ENCODE measurements at places on chromosomes 1 and 21. TPM values are rescaled to one million over a fixed set of nuclear protein-coding genes. Genes with fewer than 3 reads are reported as not detected.

The CLCA4 gene
- total RNA-seq, result not detected

The PLD5 gene
- total RNA-seq, result 1.4 TPM

The PCSK9 gene
- total RNA-seq, result 2.2 TPM

The RNU1-1 gene
- total RNA-seq, result 7,909 TPM

The CLCNKA gene
- total RNA-seq, result 20.8 TPM

The PSEN2 gene
- 35.1 TPM for total RNA-seq

The LCE1F gene
- not detected for total RNA-seq

The FMN2 gene
- 2.9 TPM for total RNA-seq

The KCNK1 gene
- total RNA-seq, result 7.9 TPM

The SLAMF7 gene
- 0.58 TPM for total RNA-seq

The TRAF3IP3 gene
- total RNA-seq, result 4.3 TPM

The EPB41 gene
- 57.3 TPM for total RNA-seq

The CBS gene
- 12.9 TPM for total RNA-seq

The UMODL1 gene
- total RNA-seq, result not detected

The FMO3 gene
- 0.12 TPM for total RNA-seq

The S100A11 gene
- 48.2 TPM for total RNA-seq

The PRDM16 gene
- 10.2 TPM for total RNA-seq

The STRIP1 gene
- 58.7 TPM for total RNA-seq

The HMGCS2 gene
- 36.5 TPM for total RNA-seq

The FCAMR gene
- 6.0 TPM for total RNA-seq

The PALMD gene
- total RNA-seq, result 12.4 TPM

The GSTM5 gene
- 16.5 TPM for total RNA-seq

The ABCA4 gene
- 10.8 TPM for total RNA-seq

The LENEP gene
- not detected for total RNA-seq

The LMNA gene
- 182 TPM for total RNA-seq

The WNT2B gene
- 8.5 TPM for total RNA-seq

The TNFRSF18 gene
- 1.2 TPM for total RNA-seq

The NPHS2 gene
- 46.4 TPM for total RNA-seq

The LCE1D gene
- total RNA-seq, result not detected

The CELA3A gene
- 0.23 TPM for total RNA-seq

The CD101 gene
- total RNA-seq, result 2.4 TPM
